ENCODE measurements at places on chromosomes 1 and 21.

GRCh38 chr1:107777664-107778047, 187.3 kb downstream of the VAV3 start:
- DNase-seq, result no peak

- no peak for DNase-seq
Observed at GRCh38 chr1:33195556-33195955, 13.7 kb upstream of the TRIM62 start.

GRCh38 chr1:201954263-201955008, 867 bp upstream of the TIMM17A start:
- DNase-seq, result no peak

DNA sequence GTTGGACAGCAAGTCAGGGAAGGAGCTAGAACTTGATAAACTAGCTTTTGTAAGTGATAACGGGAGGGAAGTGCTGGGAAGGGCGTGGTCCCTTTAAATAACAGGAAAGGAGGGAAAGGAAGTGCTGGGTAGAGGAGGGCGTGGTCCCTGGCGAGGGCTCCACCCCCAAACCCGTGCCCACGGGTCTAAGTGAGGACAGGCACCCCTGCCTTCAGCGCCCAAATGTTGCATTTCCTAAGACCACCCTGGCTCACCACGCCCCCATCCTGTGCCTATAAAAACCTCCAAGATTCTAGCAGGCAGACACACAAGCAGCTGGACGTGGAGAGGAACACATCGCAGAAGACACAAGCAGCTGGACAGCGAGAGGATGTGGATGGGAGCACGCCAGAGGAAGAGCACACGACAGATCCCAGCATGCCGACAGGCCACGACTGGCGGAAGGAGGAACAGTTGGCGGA, 58.5 kb downstream of the PALMD start:
- peak; percentile 63 for DNase-seq

DNA sequence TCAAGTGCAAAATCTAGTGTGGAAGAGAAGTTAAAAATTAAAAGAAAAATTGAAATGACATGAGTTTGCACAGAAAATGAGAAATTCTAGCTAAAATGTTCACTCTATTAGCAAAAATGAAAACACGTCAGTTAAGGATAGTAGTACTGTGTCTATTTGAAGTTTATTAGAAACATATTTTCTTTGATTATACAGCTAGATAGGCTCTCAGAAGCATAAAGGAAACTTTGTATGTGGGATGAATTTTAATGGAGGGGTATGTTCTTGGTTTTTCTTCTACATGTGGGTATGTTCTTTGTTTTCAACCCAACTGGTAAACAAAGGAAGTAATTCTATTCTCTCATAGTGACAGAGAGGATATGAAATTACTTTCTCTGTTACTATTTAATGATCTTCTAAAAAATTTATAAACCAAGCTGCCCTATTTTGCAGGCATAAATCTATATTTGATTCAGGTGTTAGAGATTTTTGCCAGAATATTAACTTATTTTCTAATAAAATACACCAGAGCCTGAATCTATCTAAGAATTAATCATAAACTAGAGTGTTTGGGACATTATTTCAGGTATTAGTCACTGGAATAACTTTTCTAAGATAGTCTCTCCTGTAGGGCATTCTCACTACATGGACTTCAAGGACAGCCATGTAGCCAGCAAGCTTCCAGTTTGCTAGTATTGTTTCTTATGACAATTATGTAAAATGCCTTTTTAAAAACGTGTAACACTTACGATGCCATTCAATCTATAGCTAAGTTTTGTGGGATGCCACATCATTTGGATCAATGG, 15.8 kb downstream of the GPSM2 start:
- DNase-seq, result no peak

DNA sequence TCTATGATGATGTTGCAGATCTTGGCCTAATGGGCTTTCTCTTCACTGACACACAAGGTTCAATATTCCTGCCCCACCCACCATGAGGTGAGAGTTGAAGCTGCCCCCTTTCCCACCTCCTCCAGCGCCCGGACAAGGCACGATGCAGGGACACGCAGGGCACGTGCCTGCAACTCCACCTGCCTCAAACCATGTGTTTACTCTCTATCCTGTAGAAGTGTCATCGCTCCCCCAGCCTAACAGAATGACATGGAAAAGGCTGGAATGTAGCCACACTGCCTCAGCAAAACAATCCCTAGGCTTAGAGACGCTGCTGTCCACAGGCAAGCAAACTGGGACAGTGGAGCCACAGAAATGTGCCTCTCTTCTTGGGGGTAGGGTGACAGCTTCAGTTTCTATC, 92.9 kb upstream of the SOD1 start:
- DNase-seq, result no peak

All from hematopoietic multipotent progenitor cell treated with erythropoietin and hydrocortisone succinate and interleukin-3 and kit ligand, for 4 days (in vitro differentiated cells).